ENCODE measurements at places on chromosomes 5 and 9.

DNA sequence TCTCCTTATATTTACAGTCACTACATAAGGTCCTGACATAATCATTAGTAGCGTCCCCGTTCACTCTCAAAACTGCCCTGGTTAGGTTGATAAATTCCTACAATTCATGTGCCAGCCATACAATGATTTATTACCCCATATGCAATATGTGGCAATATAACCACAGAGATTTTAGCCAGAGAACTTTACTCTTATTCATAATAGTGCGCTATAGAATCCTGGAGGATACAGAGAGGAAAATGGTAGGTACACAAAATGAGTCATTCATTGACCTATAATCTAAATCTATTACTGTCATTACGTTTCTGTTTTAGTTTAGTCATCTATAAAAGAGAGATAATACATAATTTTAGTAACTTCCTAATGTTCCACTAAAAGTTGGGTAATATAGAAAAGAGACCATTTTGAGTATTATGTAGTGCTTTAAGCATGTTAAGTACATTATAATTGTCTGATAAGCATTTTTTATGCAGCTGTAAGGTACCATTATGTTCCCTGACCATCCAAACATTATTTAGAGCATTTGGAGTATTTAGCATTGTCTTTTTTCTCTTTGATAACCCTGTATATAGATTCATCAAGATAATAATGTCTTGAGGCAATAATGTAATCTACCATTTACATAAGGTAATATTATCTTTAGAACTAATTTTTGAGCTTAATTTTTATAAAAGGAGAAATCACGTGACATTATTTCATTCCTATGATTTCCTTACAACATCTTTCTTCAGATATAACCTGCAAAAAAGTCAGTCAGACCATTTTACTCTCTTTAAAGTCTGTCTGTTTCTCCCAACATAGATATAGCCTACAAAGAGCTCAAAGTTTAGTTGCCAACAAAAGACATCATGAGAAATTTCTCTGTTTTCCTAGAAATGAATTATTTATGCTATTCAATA lies 655.5 kb upstream of the ZNF608 start:
- no peak for DNase-seq

DNA sequence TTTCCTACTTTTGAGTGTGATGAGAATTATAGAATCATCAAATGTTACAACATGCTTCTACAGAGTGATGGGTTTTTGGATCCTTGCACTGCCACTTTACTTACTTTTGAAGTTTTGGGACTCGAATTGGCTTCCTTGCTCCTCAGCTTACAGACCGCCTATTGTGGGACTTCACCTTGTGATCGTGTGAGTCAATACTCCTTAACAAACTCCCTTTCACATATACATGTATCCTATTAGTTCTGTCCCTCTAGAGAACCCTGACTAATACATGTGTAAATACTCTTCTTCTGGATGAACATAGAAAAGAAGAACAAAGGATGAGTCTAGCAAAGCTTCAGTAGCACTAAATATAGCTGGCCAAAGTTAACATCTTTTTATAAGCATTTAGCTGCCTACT lies 98.7 kb upstream of the PDE4D start:
- DNase-seq: no peak

DNA sequence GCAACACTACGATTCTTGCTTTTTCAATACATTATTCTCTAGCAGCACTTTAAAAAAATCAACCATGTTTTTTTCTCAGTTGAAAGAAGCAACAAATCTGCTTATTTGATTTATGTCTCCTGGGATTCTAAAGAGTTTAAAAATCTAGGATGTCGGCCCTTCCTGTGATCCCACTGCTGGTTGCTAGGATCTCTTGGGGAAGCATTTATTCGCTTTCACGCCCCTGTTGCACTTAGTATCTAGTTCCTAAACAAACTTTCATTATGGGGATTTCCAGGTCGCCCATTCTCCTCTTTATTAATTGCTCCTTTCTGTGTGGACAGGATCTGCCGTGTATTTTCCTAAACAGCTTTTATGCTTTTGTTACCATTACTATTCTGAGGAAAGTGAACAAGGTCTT lies 313.5 kb downstream of the AGTPBP1 start:
- DNase-seq: no peak

DNA sequence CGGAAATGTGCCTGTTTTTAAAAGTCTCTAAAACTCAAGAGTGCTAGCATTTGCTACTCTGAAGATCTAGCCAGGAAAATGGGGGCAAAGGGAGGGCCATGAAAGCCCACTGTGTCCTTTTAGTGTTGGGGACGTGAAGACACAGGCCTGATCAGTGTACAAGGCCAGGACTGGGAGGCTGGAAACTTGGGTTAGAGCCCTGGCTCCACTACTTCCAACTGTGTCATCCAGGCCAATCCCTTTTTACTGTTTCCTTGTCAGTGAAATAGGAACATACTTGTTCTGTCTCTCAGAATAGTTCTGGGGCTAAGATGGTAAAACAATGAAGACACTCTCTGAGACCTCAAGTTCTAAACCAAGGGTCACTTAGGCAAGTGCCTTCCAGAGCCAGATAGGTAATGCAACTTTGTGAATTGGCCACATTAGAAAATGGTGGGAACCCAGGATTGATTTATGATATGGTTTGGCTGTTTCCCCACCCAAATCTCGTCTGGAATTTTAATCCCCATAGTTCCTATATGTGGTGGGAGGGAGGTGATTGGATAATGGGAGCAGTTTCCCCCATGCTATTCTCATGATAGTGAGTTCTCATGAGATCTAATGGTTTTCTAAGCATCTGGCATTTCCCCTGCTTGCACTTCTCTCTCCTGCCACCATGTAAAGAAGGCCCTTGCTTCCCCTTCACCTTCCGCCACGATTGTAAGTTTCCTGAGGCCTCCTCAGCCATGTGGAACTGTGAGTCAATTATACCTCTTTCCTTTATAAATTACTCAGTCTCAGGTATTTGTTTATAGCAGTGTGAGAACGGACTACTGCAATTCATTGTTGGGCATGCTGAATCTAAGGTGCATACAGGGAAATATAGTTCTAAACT lies 30.4 kb upstream of the B4GALT1 start:
- no peak for DNase-seq

GRCh38 chr9:136848393-136849037 lies 694 bp upstream of the PHPT1 start:
- DNase-seq: no peak

GRCh38 chr5:78662323-78662722 lies 13.8 kb upstream of the LHFPL2 start:
- DNase-seq: no peak

DNA sequence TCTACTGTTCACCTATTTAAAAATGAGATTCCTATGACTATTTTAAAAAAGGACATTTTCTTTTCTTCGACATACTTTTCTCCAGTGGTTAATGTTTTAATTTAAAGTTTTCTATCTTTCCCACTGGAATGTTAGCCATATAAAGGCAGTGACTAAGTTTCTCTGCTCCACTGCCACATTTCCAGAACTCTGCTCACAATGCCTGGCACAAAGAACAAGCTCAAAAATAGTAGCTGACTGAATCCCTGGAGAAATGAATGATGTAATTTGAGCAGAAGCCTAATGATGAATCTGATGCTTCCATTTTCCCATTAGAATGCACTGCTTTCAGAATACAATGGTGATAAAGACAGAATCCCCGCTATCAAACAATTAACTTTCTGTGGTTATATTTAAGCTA lies 817.8 kb downstream of the MTRR start:
- DNase-seq: no peak

- no peak for DNase-seq
Observed at GRCh38 chr9:89508951-89509615, 11.2 kb upstream of the SEMA4D start.

DNA sequence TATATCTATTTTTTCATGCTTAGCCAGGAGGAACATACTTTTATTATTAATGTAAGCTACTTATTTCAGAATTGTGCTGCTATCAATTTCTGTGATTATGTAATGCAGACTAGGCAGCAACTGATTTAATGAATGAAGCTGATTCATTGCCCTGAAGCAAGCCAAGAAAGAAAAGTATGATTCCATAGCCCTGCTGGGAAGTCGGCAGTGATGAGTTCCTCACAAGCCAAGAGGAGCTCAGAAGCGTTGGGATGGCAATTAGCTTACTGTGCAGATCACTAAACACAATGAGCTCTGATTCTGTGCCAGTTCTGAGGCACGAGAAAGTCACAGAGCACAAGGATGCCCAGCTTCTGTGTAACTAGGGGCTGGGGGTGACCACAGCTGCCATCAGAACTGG lies 254.3 kb upstream of the KLF9 start:
- DNase-seq: no peak

DNA sequence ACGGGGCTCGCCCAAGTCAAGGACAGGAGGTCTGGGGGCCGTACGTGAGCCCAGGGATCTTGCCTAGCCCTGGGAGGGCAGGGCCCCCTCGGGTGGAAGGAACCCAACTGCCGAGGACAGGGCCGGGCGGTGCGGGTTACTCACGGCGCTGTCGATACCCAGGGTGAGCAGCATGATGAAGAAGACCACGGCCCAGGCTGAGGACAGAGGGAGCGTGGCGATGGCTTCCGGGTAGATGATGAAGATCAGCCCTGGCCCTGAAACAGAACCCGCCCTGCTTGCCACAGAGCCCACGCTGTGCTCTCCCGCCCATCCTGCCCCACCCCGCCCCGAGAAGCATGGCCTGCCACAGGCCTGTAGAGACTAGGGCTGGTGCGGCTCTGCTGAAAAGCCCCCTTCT lies 34.1 kb downstream of the SLC6A3 start:
- DNase-seq: no peak

DNA sequence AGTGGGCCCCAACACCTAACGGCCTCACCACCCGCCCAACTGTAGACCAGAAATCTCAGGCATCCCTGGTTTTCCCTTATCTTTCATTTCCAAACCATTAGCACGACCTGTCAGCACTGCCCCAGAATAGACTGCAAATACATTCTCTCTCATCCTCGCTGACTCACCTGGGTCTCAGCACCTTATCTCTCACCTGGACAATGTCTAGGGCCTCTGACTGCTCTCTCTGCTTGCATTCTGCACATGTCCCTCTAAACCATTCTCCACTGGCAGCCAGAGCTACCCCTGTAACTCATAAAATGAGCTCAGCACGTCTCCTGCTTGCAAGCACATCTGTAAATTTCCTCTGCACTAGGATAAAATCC lies 12.7 kb downstream of the CKMT2 start:
- DNase-seq: no peak

GRCh38 chr9:121246821-121247561 lies 21.0 kb upstream of the GSN start:
- DNase-seq: no peak

DNA sequence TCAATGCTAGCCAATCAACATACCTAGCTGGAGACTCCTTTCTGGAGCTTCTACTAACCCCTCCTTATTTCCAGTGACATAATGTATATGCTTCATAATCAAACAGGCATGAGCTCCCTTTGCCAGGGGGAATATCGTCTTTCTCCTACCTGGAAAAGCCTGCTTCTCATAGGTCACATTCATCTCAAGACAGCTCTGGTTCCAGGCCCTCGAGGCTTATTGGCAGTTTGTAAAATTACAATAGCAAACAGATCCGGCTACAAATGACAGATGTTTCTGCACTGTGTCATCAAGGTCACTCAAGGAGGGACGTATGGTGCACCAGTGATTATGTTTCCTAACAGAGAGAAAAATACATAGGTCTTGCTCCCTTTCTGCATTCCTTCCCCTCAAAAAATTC lies 140.0 kb downstream of the SAXO1 start:
- no peak for DNase-seq

GRCh38 chr9:90142580-90142979 lies 500.0 kb downstream of the DIRAS2 start:
- DNase-seq: peak; percentile 10

GRCh38 chr9:17075758-17076485 lies 58.9 kb upstream of the CNTLN start:
- peak; percentile 22 for DNase-seq

DNA sequence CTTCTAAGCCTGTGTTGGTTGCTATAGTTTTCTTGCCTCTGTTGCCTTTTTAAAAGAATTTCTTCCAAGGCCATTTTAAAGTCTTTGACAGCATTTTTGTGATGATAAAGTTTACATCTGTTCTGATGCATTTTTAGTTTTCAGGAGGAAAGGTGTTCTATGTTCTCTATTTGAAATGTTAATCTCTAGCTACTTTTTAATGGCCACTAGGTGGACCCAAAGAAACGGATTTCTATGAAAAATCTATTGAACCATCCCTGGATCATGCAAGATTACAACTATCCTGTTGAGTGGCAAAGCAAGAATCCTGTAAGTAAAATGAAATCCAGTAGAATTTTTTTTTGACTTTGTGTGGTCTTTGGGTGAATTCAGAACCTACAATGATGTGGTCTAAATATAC lies 60.2 kb downstream of the MELK start:
- no peak for DNase-seq

DNA sequence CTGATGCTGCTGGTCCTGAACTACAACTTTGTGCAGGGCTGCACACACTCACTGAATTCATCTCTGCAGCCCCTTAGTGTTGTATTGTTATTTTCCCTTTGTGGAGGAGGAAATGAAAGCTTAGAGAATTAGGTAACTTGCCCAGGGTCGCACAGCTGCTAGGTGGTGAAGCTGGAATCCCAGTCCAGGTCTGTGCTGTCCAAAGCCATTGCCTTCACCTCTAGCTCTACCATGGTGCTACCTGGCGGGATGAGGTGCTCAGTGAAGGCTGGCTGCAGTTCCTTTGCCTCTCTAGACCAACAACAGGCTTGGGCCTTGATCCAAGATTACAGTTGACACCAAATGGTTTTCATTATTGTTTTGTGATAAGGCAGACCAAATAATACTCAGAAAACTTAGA lies 177.8 kb upstream of the PITX1 start:
- DNase-seq: no peak

DNA sequence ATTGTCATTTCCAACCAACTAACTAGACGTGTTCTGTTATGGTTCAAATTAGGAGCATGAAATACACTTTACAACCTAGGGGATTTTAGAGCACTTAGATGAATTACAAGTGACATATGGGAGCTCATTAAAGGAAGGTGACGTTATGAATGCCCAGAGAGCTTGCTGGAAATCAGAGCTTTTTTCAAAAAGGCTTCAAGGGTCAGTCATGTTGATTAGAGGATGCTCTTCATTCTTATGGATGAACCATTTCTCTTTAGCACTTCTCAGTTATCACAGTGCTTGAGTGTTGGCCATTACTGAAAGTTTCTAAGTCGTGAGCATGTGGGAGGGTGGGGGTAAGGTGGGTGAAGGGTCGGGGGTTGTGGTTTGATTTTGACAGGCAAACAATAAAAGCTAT lies 1245.5 kb upstream of the DMAC1 start:
- DNase-seq: no peak

- DNase-seq: no peak
Observed at GRCh38 chr9:110105107-110105506, 102.9 kb downstream of the C9orf152 start.

DNA sequence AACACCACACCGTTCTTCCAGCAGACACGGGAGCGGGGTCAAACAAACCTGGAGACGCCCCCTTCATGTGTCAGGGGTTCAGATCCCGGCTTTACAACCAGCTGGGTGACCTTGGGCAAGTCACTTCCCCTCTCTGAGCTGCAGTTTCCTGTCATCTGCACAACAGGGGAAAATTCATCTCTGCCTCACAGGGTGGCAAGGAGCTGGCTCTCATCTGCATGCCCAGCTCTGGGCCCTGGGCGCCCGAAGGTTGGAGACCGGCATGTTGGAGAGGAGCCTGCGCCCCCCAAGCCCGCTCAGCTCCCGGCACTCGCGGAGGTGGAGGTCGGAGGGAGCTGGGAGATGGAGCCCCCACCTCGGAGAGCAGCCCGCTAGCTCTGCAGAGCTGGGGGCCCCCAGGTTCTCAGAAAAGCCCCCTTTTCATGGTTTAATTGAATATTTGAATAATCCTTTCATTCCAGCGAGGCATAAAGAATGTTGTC lies 20.4 kb downstream of the NR5A1 start:
- DNase-seq: no peak

All from NCI-H187 (cell line).